ENCODE measurements at places on chromosomes 2 and 18.

GRCh38 chr2:100248044-100248330 is 74.3 kb downstream of the LONRF2 start:
- no peak for DNase-seq

GRCh38 chr2:199977984-199978415 is 22.6 kb downstream of the MAIP1 start:
- peak; percentile 16 for DNase-seq

- DNase-seq: no peak
Measured at GRCh38 chr18:7572822-7573221, 5.7 kb downstream of the PTPRM start.

DNA sequence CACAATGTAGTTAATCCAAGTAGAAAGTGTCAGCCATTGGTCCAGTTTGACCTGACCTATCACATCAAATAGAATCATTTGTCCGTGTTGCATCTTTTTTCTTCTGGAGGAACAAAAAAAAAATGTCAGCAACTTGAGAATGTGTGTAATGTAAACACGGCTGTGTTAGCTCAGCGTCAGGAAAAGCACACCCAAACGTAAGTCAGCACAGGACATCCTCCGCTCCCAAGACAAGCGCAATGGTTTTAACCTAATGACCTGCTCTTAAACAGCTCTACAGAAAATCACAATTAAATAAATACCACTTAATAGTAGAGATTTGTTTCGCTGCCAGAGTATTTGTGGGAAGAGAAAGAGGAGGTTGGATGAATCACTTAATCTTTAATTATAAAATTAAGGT is 59.4 kb downstream of the OSR1 start:
- DNase-seq: no peak

DNA sequence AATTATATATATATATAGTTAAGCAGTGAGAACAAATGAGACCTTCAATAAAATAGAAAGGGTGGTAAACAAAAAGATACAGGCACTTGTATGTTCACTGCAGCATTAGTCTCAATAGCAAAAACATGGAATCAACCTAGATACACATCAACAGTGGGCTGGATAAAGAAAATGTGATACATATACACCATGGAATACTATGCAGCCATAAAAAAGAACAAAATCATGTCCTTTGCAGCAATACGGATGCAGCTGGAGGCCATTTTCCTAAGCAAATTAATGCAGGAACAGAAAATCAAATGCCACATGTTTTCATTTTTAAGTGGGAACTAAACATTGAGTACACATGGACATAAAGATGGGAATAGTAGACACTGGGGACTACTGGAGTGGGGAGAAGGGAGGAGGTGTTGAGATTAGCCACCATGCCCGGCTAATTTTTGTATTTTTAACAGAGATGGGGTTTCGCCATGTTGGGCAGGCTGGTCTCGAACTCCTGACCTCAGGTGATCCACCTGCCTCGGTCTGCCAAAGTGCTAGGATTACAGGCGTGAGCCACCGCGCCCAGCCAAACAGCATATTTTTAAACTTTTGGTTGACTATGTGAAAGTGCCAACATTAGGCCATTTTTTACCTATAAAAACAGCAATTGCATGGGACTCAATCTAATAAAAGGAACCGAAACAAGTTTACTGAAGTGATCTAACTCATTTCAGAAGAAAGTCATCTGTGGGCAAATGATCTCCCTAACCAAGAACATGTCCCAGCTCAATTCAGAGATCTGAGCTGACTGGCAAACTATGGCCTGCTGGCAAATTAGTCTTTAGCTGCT is 23.7 kb downstream of the ICA1L start:
- no peak for DNase-seq

DNA sequence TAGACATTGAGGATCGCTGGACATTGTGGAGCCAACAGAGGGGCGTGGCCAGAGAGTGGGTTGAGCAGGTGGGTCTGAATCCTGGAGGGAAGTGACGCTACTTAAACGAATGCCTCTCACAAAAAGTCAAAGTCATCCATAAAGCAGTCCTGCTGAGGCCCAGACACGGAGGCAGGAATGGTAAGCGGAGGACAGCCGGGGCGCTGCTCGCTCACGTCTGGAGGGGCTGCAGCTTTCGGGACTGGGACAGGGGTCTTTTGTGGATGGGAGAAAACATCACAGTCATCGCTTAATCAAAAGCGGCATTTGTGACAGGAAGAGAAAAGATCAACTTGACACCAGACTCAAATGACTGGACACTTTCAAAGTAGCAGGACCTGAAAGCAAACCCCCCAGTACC is 88.4 kb downstream of the PTGR3 start:
- no peak for DNase-seq

- no peak for DNase-seq
Measured at GRCh38 chr2:98899041-98899702, 36.9 kb downstream of the CRACDL start.

DNA sequence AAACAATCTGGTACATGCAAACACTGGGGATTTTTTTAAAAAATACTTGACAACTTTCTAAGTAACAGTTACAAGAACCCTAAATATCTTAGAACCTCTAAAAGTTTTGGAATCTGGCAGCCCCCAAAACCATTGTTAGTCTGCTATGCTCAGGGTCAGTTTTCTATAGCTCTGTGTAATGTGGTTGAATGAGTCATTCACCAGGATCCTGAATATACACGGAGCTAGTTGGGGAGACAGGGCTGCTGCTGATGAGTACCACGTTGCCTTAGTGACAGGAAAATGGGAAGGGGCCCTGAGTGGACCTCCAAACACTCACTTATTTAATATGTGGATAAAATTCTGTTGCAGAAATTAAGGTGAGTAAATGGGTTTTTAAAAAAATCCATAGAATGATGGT is 36.9 kb upstream of the TANC1 start:
- DNase-seq: no peak

GRCh38 chr2:159131914-159132281 is 154.6 kb downstream of the WDSUB1 start:
- DNase-seq: no peak

DNA sequence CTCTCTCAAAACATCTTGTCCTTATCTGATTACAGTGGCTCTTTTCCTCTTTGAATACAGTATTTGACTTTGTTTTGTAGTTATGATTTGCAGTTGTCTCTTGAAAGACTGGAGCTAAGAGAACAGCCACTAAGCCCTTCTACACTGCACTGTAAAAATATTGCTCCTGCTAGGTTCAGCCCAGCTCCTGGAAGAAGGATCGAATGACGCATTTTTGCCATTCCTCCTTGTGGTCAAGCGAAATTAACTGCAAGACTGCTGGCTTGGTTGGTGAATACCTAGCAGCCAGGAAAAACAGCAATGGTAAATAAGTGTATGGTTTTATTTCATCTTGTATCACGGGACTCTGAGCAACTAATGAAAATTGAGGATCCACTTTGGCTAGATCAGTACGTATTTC is 407.8 kb upstream of the CDH2 start:
- DNase-seq: no peak

- no peak for DNase-seq
Measured at GRCh38 chr18:49827996-49828395, 14.7 kb upstream of the ACAA2 start.

DNA sequence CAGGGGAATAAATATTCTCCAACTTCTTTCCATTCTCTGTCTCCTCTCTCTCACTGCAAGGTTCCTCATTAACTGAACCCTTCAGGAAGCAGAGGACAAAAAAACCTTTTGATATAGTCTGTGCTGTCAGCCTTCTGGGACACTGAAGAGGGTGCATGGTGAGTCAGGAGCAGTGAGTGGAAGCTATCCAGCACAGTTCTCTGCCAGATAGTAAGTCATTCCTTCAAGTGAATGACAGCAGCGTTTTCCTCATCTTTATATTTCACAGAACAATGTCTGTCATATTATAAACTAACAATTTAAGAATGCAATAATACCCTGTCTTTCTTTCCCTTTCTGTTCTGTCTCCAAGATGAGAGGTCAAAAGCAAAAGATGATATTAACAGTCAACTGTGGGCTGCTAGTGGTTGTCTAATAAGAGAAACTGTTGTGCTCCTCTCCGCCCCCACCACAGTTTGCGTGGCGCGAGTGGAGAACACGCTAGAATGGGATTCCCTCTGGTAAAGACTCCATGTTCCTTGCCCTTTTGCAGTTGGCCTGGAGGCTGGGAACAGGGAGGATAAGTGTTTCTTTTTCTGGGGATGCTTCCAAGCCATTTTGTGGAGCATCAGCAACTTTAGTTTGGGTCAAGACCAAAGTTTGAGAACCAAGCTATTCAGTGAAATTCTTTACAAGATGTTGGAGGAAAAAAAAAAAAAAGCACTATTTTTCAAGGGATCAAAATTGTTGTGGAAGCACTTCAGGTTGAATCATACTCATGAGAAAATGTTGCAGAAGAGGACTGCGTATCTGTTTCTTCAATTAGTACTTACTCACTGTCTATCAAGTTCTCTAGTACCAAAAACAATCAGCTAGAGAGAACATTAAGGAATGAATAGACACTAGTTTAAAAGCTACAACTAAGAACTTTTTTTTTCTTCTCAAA is 430.2 kb downstream of the SETBP1 start:
- DNase-seq: no peak

GRCh38 chr2:94955702-94956101 is 69.8 kb upstream of the MAL start:
- no peak for DNase-seq

GRCh38 chr18:6205706-6206105 is 209.0 kb downstream of the L3MBTL4 start:
- no peak for DNase-seq

GRCh38 chr2:180122874-180123273 is 115.8 kb upstream of the CWC22 start:
- DNase-seq: no peak

GRCh38 chr2:224798180-224798579 is 82.0 kb upstream of the CCDC195 start:
- no peak for DNase-seq
